ENCODE measurements at places on chromosomes 5 and 9. TPM values are rescaled to one million over a fixed set of nuclear protein-coding genes. Genes with fewer than 3 reads are reported as not detected.

GRCh38 chr9:79433703-79434102, 138.1 kb upstream of the TLE4 start:
- no peak for DNase-seq

Gene CARD6
- total RNA-seq, result 24.3 TPM

- DNase-seq, result no peak
Measured at GRCh38 chr5:39760385-39761198, 335.8 kb upstream of the DAB2 start.

DNA sequence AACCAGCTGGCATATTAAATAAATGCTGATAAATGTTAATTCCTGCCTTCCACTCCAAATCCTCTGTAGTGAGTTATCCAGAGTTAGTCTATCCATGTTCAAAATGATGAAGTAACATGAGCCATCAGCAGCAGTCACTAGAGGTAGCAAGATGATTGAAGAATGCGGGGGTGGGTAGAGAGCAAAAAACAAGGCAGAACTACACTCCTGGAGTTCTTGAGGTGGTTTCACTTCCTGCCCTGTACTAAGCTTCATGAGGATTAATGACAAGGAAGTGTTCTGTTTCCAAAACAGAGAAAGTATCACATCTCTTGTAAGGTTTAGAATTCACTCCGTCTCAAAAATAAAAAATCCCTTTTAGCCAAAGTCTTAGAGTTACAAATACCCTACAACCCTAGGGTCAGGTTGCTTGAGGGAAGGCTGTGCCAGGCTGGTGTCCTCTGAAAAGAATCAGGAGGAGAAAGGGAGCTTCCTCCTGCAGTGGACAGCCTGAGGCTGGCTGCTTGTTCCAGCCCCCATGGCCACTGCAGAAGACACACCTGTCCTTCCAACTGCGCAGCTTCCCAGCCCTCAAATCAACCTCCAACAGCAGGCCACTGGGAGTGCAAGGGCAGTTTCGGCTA, 180.2 kb downstream of the DENND1A start:
- DNase-seq, result no peak
